ENCODE measurements at places on chromosomes 4 and X.

- no peak for DNase-seq
Observed at GRCh38 chr4:13527981-13528820, 16.1 kb downstream of the NKX3-2 start.

DNA sequence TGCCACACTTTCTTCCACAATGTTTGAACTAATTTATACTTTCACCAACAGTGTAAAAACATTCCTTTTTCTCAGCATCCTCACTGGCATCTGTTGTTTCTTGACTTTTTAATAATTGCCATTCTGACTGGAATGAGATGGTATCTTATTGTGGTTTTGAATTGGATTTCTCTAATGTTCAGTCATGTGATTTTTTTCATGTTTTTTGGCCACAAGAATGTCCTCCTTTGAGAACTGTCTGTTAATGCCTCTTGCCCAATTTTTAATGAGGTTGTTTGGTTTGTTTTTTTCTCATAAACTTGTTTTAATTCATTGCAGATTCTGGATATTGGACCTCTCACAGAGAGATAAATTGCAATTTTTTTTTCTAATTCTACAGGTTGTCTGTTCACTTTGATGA is 1195.2 kb downstream of the TECRL start:
- DNase-seq, result peak; percentile 61

DNA sequence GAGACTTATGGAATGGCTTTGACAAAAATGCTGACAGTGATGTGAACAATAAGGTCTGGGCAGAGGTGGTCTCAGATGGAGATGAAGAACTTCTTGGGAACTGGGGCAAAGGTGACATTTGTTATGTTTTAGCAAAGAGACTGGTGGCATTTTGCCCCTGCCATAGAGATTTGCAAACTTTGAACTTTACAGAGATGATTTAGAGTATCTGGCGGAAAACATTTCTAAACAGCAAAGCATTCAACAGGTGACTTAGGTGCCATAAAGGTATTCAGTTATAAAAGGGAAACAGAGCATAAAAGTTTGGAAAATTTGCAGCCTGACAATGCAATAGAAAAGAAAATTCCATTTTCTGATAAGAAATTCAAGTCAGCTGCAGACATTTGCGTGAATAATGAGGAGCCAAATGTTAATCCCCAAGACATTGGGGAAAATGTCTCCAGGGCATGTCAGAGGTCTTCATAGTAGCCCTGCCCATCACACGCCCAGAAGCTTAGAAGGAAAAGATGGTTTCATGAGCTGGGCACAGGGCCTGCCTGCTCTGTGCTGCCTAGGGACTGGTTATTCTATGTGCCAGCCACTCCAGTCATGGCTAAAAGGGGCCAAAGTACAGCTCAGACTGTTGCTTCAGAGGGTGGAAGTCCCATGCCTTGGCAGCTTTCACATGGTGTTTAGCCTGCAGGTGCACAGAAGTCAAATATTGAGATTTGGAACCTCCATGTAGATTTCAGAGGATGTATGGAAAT is 782.2 kb downstream of the TRAM1L1 start:
- no peak for DNase-seq

- no peak for DNase-seq
Observed at GRCh38 chr4:117941611-117942010, 92.7 kb upstream of the NDST3 start.

DNA sequence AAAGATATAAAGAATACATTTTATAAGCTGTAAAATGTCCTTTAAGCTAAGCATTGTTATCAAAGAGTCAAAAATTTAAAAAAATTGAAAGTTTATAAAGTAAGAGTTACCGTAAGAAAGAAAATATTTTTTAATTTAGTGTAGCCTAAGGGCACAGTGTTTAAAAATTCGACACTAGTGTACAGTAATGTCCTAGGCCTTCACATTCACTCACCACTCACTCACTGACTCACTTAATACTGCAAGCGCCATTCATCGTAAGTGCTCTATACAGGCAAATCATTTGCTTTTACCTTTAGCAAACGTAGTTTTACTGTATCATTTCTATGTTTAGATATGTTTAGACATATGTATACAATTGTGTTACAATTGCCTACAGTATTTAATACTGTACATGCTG is 20.2 kb downstream of the GLRA3 start:
- DNase-seq, result no peak

GRCh38 chrX:154469880-154470279 is 9.2 kb downstream of the LAGE3 start:
- DNase-seq, result no peak

DNA sequence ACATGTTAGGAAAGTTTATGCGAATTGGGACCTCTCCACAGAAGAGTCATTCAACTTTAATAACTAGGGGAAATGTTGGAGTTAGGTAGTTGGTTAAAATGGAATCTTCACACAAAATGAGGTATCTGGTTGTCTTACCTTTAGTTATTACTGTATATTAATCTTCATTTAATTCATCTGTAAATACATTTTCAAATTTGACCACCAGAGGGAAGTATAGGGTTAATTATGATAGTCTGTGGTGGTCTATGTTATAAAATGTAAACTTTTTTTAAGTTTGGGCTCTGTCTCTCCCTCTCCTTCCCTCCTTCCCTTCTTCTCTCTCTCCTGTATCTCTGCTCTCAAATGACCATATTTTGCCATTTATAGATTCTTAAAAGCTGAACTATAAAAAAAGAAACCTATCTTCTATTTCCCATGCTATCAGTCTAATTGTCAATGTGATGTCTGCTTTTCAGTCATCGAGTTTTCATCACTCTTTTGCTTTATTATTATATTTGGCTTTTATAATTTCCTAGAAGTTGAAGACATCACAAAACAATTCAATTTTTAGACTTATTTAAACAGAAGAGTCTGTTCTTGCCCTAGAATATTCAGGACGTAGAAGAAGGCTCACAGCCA is 49.8 kb downstream of the TMEM144 start:
- peak; percentile 47 for DNase-seq

- no peak for DNase-seq
Observed at GRCh38 chr4:87370068-87370467, 20.9 kb downstream of the HSD17B11 start.

GRCh38 chrX:52865343-52865998 is 2.4 kb downstream of the XAGE3 start:
- peak; percentile 8 for DNase-seq

Measured in fibroblast of skin of back (primary cell).